ENCODE measurements at places on chromosomes 3 and 15.

- peak; percentile 10 for DNase-seq
Observed at GRCh38 chr3:126528419-126528799, 4.5 kb downstream of the CHST13 start.

DNA sequence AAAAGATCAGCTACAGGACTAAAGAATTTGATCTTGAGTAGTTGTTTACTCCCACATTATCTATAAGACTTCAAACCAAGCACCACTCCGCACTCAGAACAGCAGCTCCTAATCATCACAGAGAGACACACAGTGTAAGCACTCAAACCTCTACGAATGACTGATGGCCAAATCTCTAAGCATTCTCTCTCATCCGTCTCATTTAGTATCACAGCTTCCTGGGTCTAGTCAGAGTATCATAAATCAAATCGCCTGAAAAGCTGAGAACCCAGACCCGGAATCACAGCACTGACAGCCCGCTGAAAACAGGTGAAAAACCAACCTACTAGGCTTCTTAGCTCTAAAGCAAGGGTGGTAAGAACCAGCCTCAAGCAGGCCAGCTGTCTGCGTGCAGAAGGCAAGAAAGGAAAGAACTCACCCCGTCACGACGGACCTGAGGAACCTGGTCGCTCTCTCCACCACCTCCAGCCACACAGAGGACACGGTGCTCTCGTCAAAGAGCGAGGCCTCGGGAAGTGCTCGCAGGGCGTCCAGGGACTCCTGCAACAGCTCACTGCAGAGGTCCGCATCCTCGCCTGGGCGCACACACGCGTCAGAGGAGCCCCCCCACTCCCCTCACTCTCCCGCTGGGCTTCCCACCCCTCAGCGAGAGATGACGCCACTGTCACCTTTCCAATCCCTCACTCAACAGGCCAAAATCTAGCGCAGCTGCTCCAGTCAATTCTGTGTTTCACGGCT, 47.9 kb downstream of the HERC2 start:
- no peak for DNase-seq

DNA sequence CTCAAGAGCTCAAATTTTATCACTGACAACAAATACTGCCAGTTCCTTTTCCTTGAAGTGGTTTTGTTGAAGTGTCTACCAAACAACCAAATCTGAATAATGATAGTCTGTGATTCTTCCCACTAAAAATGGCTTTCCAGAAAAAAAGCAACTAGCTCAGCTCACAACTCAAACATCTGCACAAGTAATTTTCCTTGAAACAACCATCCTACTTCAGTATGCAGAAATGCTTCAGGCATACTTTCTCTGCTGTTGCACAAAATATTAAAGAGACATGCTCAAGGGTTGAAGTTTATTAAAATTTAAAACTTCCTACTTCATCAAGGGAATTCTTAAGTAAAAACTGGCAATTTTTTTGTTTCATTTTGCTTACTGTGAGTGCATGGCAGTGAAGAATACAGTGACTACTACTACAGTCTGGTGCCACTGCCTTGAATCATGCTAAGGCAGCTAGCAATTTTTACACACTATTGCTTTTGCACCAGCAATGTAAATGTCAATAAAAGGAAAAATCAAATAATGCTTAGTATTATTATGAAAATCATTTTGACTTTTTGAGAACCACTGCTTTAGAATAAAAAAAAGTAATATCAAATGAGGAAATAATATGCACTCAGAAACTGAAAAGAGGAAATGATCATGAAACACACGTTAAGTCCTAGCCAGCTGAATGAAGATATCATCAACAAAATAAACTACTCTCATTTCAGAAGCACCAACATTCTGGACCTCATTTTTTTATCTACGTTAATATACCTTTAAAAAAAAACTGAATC, 33.6 kb downstream of the VPS13C start:
- no peak for DNase-seq

GRCh38 chr15:83838763-83839162, 184.8 kb downstream of the ADAMTSL3 start:
- no peak for DNase-seq

DNA sequence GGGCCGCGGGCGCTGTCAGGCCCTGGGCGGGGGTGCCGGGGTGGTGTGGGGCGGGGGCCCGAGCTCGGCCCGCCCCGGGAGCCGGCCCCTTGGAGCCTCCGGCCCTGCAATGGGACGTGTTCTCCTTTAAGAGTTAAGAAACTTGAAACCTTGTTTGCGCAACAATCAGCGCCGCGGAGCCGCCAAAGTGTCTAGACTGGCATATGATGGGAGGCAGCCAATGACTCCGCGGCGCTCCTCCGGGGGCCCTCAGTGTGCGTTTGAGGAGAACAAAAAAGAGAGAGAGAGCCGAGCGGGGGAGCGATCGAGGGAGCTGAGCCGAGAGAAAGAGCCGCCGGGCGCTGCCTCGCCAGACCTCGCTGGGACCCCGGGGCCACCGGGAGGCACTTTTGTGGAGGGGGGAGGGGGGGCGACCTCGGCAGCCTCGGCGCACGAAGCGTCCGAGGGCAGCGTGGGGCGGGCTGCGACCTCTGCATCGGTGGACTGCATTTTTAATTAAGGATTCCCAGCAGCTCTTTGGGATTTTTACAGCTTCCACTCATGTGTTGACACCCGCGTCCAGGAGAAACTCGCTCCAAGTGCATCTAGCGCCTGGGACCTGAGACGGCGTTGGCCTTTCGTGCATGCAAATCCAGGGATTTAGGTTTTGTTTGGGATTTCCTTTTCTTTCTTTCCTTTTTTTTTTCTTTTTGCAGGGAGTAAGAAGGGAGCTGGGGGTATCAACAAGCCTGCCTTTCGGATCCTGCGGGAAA, at the start of gene SMAD6:
TSS of gene SMAD6 (plus strand) at position 202 of the 752 bp plus-strand sequence. CDS start 1,023 bp downstream, outside the sequence.
- peak; percentile 97 for DNase-seq

DNA sequence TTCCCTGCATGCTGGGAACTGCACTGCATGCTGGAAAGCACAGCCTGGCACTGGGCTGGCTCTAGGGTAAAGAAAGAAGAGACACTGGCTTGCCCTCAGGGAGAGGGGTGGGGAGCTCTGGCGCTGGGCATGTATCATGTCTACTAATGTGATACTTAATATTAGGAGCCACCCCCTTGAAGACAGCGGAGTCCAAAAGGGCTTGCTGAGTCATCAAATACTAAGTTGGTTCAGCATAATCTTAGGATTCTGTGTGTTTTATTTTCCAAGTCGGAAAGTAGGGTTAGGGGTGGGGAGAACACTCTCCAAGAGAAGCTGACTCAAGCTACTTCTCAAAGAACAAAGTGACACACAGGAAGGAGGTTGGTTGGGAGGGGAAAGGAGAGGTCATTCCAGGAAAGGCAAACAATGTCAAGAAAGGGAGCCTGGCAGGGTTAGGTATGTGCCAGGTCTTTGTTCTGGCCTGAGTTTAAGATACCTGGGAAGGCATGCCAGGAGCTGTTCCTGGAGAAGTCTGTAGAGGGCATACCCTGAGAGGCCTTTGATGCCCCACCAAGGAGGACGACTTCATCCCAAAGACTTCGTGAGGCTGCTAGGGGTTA, 237.8 kb upstream of the NR2E3 start:
- no peak for DNase-seq

GRCh38 chr3:169104972-169105371, 558.5 kb downstream of the MECOM start:
- no peak for DNase-seq

- no peak for DNase-seq
Observed at GRCh38 chr3:31277582-31277981, 255.1 kb upstream of the STT3B start.

- DNase-seq, result no peak
Observed at GRCh38 chr3:159158213-159158612, 356.4 kb downstream of the MFSD1 start.

GRCh38 chr3:130537673-130538304, 20.8 kb downstream of the COL6A6 start:
- no peak for DNase-seq

- DNase-seq, result no peak
Observed at GRCh38 chr3:8489278-8489792, 12.3 kb upstream of the LMCD1 start.

DNA sequence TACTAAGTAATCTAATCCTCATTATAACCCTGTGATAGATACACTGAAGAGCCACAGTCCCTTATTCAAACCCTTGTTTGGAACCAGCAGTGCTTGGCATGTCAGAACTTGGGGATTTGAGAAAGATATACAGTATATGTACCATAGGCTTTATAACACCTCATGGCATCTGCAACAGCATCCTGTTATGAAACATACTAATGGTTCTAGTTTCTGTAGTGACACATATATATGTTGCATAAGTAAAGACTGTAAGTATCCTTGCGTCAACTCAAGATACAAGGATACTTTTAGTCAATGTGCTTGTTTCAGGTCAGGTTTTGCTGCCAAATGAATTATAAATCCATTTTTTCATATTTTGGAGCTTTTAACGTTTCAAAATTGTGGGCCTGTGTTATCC, 58.5 kb downstream of the CCNL1 start:
- no peak for DNase-seq

GRCh38 chr3:65975032-65975431, 63.7 kb downstream of the MAGI1 start:
- DNase-seq, result no peak

DNA sequence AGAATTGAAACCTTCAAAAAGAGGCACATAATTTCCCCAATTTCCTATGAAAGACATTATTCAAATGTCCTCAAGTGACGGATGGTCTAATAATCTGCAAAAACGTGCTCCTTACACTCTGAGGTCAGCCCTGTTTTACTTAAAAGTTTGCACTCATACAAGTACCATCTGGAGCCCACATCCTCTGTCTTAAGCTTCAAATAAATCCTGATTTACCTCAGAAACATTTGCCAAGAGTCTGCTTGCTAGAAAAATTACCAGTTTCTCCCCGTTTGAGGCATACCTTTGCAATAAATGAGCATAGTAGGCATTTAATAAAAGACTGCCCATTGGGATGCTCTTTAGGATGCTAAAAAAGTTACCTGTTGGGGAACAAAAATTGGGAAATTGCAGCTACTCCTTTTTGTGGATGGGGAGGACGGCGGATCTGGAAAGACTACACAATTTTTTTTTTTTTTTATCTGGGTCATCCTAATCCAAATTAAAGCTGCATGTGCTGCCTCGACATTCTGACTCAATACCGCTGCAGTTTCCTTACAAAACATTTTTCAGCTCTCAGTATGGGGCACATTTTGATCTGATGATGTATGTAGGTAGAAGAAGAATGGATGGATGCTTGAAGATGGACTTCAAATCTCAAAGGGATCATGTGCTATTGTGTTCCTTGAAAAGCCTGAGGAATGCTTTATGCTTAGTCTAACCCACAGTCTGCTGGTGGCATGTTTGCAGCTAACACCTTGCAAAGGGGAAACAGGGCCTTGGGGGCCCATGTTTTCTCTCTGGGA, 233.7 kb upstream of the ADAMTS9 start:
- no peak for DNase-seq

GRCh38 chr3:153595186-153595815, 433.3 kb downstream of the RAP2B start:
- DNase-seq, result no peak

DNA sequence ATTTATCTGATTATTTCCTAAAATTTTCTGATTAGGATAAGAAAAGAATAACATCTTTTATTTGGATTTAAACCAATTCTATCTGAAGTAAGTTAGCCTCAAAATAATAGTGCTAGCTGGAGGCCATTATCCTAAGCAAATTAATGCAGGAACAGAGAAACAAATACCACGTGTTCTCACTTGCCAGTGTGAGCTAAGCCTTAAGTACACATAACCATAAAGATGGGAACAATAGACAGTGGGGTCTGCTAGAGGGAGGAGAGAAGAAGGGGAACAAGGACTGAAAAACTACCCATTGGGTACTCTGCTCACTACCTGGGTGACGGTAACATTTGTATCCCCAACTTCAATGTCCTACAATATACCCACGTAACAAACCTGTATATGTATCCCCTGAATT, 31.3 kb upstream of the LYSMD4 start:
- no peak for DNase-seq

DNA sequence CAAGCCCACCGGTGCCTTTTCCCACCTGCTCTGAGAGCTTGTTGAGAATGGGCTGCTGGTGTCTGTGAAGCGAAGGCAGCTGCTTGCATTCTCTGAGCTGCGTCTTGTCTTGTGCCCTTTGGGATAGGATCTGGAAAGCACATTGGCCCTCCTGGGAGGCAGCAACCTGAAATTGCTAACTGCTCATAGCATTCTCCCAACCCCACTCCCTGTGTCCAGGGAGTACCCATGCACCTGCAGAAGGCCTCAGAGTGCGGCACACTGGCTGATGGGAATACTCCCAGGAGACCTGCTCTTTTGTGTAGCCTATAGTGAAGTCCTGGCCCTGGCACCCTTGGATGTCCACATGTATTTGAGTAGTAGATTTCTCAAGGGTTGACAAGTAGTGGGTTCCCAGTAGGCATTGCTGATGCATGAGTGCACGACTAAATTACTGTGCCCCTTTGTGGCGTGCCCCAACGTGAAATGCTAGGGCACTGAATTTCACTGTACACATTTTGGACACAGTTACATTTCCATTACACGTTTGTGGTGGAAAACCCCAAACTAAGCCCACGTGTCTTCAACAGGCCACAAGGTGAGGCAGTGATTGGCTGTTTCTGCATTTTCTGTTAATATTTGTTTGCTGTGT, 3.7 kb downstream of the EPHB1 start:
- no peak for DNase-seq

GRCh38 chr3:172154768-172155664, 115.6 kb downstream of the FNDC3B start:
- no peak for DNase-seq

- peak; percentile 82 for DNase-seq
Observed at GRCh38 chr3:197029511-197030167, at the start of gene MELTF. MELTF (minus strand) TSS chr3:197029817; CDS start chr3:197029702, 115 bp downstream.

GRCh38 chr3:129650256-129650872, 43.9 kb upstream of the PLXND1 start:
- DNase-seq, result no peak

GRCh38 chr3:11558918-11559815, 84.5 kb downstream of the VGLL4 start:
- peak; percentile 40 for DNase-seq

- DNase-seq, result no peak
Observed at GRCh38 chr3:173992416-173992815, 594.9 kb downstream of the NLGN1 start.

DNA sequence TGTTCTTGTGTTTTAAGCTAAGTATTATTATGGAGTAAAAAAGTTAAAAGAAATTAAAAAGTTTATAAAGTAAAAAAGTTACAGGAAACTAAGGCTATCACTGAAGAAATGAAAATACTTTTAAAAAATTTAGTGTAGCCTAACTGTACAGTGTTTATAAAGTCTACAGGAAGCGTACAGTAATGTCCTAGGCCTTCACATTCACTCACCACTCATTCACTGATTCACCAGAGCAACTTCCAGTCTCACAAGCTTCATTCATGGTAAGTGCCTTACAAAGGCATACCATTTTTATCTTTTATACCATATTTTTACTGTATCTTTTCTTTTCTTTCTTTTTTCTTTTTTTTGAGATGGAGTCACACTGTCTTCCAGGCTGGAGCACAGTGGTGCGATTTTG, 40.7 kb upstream of the SCN5A start:
- DNase-seq, result no peak

DNA sequence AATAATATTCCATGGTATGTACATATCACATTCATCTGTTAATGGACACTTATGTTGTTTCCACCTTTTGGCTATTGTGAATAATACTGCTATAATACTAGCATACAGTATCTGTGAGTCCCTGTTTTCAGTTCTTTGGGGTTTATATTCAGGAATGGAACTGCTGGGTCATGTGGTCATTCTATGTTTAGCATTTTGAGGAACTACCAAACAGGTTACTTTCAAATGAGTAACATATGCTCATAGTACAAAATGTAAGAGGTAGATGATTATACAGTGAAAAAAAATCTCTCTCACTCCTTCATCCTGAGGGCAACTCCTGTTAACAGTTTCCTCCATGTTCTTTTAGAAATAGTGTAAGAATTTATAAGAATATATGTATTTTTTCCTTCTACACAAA, 162.2 kb downstream of the PLD1 start:
- no peak for DNase-seq

All from Right ventricle myocardium superior (tissue), 1 donor.